ENCODE measurements at places on chromosomes 7 and 10. TPM values are rescaled to one million over a fixed set of nuclear protein-coding genes. Genes with fewer than 3 reads are reported as not detected.

- peak; percentile 26 for DNase-seq
Observed at GRCh38 chr7:39453743-39454355, 112.4 kb upstream of the YAE1 start.

GRCh38 chr7:128000854-128001265 lies 30.4 kb downstream of the LRRC4 start:
- no peak for DNase-seq

GRCh38 chr7:134328900-134329299 lies 12.2 kb upstream of the SLC35B4 start:
- DNase-seq: no peak

DNA sequence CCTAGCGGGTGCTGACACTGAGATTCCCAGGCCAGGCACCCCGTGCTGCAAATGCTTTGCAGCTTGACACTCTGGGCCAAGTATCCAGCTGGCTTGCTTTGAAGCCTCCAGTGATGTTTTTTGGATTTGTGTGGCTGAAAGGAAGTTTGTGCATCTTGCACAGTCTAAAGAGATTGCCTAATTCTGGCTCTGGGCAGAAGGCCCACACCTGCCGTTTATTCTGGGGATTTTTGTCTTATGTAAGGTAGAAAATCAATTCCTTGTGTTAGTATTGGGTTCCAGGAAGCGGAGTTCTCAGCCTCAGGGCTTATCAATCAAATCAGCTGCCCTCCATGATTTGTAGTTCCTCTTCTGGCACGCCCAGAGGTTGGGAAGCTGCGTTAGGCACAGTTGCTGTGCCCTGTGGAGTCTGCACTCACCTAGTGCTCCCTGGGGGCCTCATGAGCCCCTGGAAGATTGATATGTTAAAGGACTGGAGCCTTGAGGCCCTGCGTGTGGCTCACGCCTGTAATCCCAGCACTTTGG lies 8.4 kb upstream of the PURB start:
- no peak for DNase-seq

GRCh38 chr7:97017192-97018125 lies 7.2 kb downstream of the DLX5 start:
- DNase-seq: no peak

Gene SSC4D
- total RNA-seq: not detected

Gene CHRM2
- not detected for total RNA-seq

Gene BHLHA15
- total RNA-seq: not detected

Gene RNF148
- total RNA-seq: not detected

Gene PRKG1
- 4.1 TPM for total RNA-seq

Gene C7orf57
- total RNA-seq: 0.30 TPM

All from T-helper 17 cell (primary cell).